ENCODE measurements at places on chromosomes 1 and 21.

DNA sequence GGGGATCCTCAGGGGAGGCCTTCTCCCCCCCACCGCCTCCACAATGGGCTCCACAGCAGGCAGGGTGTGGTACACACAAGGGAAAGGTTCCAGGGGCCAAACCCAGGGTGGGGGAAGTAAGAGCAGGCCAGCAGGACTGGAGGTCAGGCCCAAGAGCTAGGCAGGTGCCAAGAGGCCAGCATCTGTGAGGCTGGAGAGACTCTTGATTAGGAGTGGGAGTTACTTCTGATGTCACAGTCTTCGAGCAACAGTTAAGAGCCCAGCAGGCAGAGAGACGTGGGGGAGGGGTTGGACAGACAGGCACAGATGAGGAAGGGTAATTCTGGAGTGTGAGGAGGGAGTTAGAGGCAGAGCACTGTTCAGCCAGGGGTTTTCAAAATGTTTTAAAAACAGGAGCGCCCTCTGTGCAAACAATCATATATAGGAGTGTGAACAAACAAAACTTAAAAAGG, 55.8 kb downstream of the SLC9A1 start:
- DNase-seq: no peak

GRCh38 chr1:198264282-198264681, 107.5 kb downstream of the NEK7 start:
- no peak for DNase-seq

GRCh38 chr21:29320031-29320430, 21.3 kb downstream of the BACH1 start:
- DNase-seq: no peak

DNA sequence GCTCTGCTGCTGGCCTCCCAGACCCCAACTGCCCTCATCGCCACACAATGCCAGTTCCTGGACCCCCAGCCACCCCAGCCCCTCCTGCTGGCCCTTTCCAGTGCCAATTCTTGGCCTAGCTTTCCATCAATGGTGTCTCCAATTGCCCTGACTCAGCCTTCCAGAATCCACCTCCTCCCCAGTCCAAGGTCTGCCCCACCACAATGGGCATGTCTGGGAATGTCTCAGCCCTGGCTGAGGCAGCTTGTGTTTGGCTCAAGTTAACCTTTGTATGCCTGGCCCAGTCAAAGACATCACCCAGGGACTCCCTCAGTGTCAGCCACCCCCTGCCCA, 16.4 kb downstream of the ALDH4A1 start:
- no peak for DNase-seq

DNA sequence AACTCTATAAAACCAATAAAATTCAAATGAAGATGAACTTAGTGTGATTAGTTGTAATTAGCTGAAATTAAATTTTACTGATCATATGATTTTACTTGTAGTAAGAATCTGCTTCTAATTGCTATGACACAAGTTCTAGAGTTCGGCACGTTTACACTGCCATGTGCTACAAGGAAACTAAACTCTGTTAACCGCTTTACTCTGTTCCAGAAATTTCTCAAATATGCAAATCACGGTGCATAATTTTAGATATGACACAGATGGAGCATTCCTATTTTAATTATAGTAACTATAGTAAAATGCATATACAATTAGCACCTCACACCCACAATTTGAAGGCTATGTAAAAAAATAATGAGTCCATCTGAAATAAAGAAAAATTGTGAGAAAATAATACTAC, 14.8 kb downstream of the HEATR1 start:
- DNase-seq: no peak

GRCh38 chr1:182229921-182230491, 161.6 kb downstream of the GLUL start:
- DNase-seq: no peak

DNA sequence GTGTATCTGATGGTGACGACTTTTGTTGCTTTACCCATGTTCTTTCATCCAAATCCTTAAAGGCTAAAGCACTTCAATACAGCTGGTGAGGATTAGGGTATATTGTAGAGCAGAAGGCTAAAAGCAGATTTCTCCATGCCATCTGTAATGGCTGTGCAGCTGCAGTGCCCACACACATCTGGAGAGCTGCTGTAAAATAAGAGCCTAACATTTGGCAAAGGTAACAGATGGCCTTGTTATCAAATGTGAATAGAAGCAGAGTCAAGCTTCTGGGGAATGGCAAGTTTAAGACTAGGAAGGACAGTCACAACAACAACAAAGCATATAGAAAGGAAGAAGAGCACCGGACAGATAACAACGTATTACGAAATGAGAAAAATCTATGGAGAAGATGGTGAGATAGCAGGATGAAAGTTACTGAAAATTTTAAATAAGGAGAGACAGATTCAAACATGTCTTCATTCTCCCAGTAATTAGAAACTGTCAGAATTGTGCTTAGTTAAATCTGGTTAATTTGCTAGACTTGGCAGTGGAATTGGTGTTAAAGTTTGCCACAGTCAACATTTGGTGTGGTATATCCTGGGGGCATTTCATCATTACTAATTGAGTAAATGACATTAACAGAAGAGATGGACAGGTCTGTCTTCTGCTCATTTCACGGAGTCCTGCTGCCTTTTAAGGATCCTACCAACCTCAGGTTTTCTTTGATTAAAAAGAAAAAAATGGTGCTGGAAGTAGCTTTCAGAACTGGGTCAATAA, 1093.2 kb downstream of the ADGRL2 start:
- DNase-seq: no peak

DNA sequence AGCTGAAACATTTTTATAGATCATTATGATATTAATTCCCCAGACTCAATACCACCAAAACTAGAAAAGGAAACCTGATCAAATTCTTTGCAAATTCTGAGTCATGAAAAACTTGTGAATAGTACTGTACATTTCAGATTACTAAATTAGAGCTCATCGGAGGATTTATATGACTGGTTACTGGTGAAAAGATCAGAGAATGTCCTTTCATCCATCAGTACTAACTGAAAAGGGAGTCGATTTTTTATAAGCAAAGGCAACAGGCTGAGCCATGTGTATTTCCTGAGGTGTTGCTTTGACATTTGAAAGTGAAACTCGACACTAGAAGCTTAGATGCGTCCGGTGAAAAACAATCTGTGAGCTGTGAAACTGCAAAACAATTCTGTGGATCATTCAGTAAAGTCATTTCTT, 155.7 kb downstream of the TNFSF18 start:
- DNase-seq: no peak

DNA sequence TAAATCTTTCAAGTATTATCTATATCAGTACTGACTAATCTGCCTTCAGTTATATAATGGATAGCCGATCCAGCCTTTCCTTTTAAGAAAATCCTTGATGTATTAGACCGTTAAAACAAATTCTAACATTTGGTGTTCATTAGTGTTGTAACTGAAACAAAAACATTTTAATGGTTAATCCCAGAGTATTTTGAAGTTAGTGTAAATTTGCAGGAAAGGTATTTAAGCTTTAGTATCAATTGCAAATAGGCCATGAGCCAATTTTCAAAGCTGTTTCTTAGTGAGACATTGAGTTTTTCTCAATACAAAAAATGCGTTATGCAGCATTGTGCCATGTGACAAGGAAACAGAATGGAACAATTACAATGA, 29.6 kb downstream of the DISP1 start:
- DNase-seq: no peak

DNA sequence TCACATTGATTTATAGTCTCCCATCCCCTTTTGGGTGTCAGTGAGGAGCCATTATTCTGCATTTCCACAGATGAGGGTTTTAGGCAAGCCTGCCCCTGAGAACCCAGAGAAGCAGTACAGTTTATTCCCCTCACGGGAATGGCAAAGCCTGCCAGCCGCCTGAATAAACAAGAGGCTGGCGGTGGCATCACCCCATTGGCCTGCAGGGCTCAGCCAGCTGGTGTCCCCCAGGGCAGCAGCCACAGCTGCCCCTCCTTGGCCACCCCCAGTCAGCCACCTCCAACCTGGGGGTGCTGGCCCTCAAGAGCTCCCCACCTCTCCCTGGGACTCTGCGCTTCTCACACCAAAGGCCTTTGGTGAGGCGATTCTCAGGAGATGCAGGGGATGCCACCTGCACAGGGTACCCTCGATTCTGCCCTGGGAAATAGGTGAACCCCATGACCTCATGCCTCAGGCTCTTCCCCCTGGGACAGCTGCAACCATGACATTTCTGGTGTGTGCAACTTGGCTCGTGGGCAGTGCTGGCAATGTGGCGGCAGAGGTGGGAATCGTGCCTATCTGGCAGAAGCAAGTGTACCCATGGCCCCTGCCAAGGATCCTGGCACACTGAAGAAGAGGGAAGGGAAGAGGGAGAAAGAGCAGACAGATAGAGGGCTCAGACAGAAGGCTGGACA, 14.0 kb downstream of the OLFML2B start:
- no peak for DNase-seq

GRCh38 chr1:208531003-208531750, 287.0 kb upstream of the PLXNA2 start:
- no peak for DNase-seq

DNA sequence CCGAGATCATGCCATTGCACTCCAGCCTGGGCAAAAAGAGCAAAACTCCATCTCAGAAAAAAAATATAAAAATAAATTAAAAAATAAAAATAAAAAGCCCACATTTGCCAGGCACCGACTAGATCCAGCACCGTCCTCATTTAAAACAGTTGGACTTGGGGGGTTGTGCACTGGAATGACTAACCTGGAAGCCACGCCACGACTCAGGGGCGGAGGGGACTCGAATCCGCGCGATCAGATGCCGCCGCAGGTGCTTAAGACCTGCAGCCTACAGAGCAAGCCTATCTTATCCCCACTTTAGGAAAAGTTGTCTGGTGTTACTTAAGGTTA, 38.5 kb downstream of the ZBTB8OS start:
- no peak for DNase-seq

DNA sequence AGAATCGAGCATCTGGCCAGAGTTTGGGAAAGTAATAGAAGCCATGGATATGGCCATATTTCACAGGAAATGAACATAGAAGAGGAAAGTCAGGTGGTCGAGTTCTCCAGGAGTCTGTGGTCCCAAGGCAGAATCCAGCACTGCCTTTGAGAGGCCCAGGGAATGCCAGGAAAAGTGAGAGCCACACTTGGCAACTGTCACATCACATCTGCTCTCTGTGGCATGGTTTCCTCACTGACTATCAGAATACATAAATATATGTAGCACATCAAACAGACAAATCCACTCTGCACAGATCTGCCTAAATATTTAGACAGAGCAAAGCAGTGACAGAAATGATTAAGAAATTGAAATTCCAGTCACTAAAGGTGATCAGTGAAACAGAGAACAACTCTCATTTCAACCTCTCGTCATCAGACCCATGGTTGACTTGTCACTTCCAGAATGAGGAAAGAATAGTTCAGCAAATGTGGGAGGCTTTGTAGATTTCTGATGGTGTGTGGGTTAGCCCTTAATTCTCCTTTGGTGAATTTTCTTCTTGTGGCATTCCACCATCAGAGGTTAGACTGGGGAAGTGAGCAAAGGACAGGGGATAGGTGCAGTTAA, 58.8 kb upstream of the MAN1A2 start:
- no peak for DNase-seq

GRCh38 chr1:193542690-193543089, 356.3 kb upstream of the B3GALT2 start:
- DNase-seq: no peak

DNA sequence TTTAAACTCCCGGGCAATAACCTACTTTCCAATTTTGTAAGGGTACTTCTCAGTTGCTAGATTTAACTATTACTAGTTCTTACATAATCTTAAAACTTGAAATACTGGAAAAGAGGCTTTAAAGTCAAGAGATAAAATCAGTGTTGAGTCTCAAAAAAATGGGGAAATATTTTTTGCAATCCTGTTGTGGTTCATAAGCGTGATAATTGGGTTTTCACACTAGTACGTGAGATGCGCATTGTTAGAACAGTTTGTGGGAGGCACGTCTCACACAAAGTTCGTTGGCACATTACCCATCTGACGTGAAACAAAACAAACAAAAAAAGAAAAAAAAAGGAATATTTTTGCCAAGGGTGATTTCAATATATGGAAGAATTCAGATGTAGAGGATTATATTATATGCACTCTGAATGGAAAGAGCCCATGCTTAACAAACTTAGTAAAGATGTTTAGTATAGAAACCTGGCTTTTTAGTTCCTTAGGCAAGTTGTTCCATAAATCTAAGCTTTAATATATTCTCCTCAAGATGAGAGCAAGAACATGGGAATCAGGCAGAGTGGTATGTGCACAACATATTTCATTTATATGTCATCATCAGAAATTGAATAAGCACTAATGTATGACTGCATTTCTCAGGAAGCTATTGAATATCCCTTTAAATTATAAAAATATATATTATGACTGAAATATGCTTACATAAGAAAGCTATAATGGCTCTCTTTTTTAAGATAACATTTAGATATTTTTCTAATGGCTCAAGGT, 73.9 kb upstream of the TNFSF4 start:
- no peak for DNase-seq

GRCh38 chr1:244087611-244088010, 36.5 kb downstream of the ZBTB18 start:
- no peak for DNase-seq

DNA sequence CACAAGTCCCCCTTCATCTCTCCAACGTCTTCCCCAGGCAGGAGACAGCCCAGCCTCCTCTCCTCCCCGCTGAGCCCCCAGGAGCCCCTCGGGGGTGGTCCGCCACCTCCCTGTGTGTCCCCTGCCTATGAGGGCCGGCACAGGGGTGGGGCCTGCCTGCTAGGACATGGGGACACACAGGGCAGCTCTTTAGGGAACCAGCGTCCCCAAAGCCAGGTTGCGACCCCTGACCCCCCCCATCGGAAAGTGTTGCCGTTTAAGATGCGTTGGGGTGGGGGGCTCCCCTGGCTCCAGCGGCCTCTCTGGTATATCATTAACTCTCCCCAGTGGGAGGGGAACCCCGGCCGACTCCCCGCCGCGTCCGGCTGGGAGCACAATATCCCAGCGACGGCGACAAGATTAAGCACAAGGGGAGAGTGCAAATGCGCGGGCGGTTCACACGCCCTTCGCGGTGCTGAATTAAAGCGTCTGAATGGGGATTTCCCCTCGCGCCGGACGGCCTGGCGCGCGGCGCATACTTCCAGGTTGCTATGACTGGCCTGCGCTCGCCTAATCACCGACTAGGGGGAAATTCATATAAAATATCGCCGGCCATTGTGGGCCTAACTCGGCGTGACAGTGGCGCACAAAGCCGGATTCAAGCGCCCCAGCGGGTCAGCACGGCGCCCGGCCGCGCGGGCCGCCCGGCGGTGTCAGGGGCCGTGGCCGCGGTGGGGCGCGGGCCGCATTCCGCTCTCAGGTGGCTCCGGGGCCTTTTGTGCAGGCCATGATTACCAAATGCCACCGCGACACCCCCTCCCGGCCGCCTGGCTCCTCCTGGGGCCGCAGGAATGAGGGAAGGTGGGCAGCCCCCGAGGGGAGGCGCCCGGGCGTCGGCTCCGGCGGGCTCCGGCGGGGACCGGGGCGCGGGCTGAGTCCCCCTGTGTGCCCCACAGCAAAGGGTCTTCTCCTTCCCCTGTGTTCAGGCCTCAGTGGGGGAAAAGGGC, 30.9 kb downstream of the WNT3A start:
- no peak for DNase-seq

All from T-helper 1 cell (primary cell).